ENCODE measurements at places on chromosomes 12 and 14.

DNA sequence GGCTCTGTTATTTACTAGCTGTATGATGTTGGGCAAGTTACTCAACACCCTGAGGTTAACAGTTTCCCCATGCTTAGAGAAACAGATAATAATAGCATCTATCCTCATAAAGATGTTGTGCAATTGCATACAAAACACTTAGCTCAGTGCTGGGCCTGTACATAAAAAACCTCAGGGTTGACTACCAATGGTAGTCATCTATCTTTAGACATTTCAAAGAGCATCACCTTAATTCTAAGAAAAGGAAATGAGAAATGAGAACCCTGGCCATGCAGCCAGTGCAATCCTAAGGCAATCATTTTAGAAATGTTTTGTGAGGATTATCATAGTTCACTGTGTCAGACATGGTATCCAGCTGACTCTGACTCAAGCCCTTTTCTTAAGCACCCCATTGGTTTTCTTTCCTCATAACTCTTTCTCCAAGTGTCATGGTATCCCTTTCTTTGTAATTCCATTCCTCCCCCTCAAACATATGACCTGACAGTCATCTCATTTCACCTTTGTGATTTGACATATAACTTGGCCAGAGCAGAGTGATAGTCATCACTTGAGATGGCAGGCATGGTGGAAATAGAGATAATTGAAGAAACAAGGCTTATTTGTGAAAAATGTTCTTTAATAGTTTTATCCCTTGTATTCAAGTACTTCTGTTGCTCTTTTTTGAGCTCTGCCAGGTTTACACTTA, 29.5 kb upstream of the OSBPL8 start:
- H3K27me3 ChIP-seq: no peaks in the 10 kb centered on the region
- H3K4me3 ChIP-seq: no peak overlapping the region

- peak overlapping the region; percentile 49 for H3K27ac ChIP-seq
These were observed 35.9 kb upstream of the PZP start for GRCh38 chr12:9243999-9244649.

- DNase-seq: no peak
- H3K27ac ChIP-seq: no peak overlapping the region
- H3K4me3 ChIP-seq: no peak overlapping the region
- H3K36me3 ChIP-seq: peaks cover 93% of the 10 kb centered on the region
- H3K27me3 ChIP-seq: no peaks in the 10 kb centered on the region
These were observed 15.9 kb downstream of the PYROXD1 start for GRCh38 chr12:21453312-21453852.

GRCh38 chr12:110661337-110661972, 27.5 kb downstream of the HVCN1 start:
- peak; percentile 73 for DNase-seq
- H3K27ac ChIP-seq: no peak overlapping the region
- H3K36me3 ChIP-seq: no peaks in the 10 kb centered on the region
- no peak overlapping the region for H3K4me3 ChIP-seq

- H3K4me3 ChIP-seq: no peak overlapping the region
- no peaks in the 10 kb centered on the region for H3K36me3 ChIP-seq
- H3K27ac ChIP-seq: no peak overlapping the region
- no peaks in the 10 kb centered on the region for H3K27me3 ChIP-seq
- DNase-seq: no peak
These were observed 37.9 kb downstream of the SLC38A1 start for GRCh38 chr12:46230983-46231382.

DNA sequence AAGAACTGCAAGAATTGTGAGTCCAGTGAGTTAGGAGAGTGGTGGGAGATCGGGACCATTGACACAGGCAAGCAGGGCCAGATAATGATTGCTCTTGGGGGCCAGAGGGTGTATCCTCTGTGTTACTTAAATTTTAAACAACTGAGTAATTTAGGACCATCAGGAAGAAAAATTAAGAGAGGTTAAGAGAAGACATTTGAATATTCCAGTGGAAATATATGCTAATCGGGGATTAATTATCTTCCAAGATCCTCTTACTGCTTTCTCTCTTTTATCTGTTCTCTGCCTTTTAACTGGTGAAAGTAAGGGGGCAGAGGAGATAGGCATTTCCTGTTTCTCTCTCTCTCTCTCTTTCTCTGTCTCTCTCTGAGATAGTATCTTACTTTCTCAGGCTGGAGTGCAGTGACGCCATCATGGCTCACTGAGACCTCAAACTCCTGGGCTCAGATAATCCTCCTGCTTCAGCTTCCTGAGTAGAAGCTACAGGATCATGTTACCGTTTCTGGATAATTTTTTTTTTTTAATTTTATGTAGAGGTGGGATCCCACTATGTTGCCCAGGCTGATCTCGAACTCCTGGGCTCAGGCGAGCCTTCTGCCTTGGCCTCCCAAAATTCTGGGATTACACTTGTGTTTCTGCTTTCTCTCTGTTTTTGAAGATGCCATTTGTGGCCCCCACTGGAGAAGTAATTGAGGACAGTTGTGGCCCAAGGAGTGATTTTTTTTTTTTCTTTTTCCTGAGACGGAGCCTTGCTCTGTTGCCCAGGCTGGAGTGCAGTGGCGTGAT, 85.1 kb downstream of the DIP2B start:
- H3K27ac ChIP-seq: no peak overlapping the region
- no peak for DNase-seq
- H3K4me3 ChIP-seq: no peak overlapping the region
- no peaks in the 10 kb centered on the region for H3K4me1 ChIP-seq

- DNase-seq: no peak
- H3K36me3 ChIP-seq: peaks cover 13% of the 10 kb centered on the region
- peaks cover 33% of the 10 kb centered on the region for H3K4me1 ChIP-seq
- H3K27me3 ChIP-seq: no peaks in the 10 kb centered on the region
These were observed 28.7 kb downstream of the UBE2N start for GRCh38 chr12:93413064-93413463.

DNA sequence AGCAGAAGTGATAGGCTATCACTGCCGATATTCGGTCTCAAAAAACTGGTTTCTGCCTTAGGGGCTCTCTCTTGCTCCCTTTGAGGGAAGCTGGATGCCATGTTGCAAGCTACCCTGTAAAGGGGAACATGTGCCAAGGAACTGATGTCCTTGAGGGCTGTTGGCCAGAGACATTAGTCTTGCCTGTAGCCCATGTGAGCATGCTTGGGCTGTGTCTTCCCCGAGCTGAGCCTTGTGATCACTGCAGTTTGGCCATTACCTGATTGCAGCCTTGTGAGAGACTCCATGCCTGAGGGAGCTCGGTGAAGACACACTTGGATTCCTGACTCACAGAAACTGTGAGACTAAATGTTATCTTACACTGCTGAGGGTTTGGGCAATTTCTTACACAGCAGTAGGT, 18.8 kb downstream of the RTRAF start:
- H3K27me3 ChIP-seq: no peaks in the 10 kb centered on the region
- H3K4me3 ChIP-seq: no peak overlapping the region
- H3K36me3 ChIP-seq: peaks cover 86% of the 10 kb centered on the region
- H3K27ac ChIP-seq: no peak overlapping the region

DNA sequence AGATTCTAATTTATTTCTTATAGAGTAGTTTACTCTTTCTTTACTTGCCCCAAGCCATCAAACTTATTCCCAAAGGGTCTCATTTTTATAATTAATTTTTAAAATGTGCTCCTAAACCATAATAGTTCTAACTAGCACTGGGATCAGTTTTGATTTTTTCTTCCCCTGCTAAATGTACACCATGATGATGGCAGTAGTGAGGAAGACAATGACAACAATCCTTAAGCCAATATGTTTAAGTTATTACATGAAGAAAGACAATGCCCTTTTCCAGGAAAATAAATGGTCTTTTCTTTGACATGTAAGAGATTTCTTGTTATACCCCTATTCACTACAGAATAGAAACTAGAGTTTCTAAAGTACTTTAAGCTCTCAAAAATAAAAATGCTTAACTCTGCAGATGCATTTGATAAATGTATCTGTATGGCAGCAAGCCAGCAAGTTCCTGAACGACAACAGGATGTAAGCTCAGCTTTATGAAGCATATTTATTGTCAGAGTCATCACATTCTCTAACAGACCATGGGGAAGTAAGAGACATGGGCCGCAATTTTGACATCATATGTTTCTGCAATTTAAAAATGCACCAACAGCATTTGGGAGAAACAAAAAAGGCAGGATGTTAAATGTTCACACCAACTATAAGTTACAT, 36.0 kb upstream of the SNX6 start:
- no peaks in the 10 kb centered on the region for H3K36me3 ChIP-seq
- no peak for DNase-seq
- no peaks in the 10 kb centered on the region for H3K27me3 ChIP-seq
- H3K4me1 ChIP-seq: peaks cover 5% of the 10 kb centered on the region
- no peak overlapping the region for H3K4me3 ChIP-seq
- H3K27ac ChIP-seq: no peak overlapping the region

- no peaks in the 10 kb centered on the region for H3K27me3 ChIP-seq
- no peak overlapping the region for H3K4me3 ChIP-seq
- no peak overlapping the region for H3K27ac ChIP-seq
- H3K36me3 ChIP-seq: no peaks in the 10 kb centered on the region
These were observed 454.3 kb upstream of the LMO3 start for GRCh38 chr12:17060260-17060659.

DNA sequence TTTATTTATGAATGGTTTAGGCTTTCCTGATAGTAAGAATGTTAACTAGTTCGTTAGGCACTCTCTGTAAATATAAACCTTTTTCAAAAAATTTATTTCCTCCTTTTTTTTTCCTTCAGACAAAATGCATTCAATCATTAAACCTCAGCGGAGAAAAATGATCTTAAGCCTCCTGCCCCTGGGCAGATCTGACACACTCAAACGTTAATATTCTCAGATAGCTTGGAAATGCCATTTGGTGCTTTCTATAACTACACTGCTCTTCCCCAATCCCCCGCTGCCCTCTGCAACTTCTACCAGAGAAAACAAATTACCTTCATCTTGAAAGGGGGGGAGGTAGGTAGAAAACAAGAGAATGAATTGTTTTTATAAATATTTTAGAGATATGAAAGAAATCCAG, 521.2 kb downstream of the MED13L start:
- no peak for DNase-seq
- no peaks in the 10 kb centered on the region for H3K36me3 ChIP-seq
- peaks cover 10% of the 10 kb centered on the region for H3K27me3 ChIP-seq
- H3K4me1 ChIP-seq: peaks cover 5% of the 10 kb centered on the region
- H3K4me3 ChIP-seq: no peak overlapping the region

DNA sequence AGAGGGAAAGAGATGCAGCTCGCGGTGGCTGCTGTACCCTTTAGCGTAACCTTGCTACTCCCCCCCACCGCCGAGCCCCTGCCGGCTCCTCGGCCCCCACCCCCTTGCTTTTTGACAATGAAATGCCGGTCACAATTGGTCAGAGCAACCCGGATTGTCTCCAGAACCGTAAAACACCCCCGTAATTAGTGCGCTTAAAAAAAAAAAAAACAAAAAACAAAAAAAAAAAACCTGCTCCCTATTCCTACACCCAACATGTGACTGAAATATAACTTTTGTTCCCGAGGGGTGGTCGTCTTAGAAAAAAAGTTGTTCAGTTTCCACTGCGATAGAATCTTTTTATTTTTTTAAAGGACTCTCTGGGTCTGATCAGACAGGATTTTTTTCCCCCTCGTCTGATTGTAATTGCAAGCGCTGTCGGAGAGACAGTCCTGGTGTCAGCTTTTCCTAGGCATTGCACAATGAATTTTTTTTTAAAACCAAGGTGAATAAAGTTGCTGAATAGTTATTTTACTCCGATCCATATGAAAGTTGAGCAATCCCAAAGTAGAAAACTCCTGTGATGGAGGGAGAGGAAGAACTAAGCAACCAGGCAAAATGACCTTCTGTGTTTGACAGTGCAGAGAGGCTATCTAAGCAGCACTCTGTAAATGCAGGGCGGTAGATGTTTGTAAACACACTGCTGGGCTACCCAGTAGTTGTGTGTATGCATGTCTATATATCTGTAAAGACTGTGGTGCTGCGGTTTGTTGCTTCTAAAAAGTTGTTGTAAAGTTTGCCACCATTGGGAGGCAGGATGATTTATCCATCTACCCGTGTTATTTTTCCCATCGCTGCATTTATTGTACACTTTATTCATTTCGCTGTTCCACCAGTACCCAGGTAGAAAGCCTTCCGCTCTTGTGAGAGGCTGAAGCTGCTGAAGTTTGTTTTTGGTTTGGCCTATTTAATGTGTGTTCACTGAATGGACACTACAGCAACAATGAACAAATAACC, 1.1 kb downstream of the ETV6 start:
- H3K4me1 ChIP-seq: peaks cover 33% of the 10 kb centered on the region
- DNase-seq: no peak
- H3K36me3 ChIP-seq: no peaks in the 10 kb centered on the region
- peak overlapping the region; percentile 85 for H3K4me3 ChIP-seq

DNA sequence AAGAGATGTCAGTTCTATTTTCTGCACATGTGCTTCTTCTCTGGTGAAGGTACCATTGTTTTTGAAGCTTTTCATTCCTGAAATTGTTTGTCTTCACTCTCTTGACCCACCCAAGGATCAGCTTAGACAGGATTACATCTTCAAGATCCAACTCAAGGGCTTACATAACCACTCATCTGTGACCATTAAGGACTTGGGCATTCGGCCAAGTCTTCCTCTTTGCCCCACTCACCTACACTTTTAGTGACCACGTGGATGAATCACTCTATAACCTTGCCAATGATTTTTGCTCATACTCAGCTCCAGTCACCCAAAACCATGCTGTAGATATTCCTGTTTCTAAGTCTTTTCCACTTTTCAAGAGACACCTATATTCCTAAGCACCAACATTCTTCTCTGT, 36.5 kb upstream of the SSTR1 start:
- no peak for DNase-seq
- no peak overlapping the region for H3K4me3 ChIP-seq
- H3K27ac ChIP-seq: no peak overlapping the region
- no peaks in the 10 kb centered on the region for H3K4me1 ChIP-seq
- H3K27me3 ChIP-seq: no peaks in the 10 kb centered on the region
- no peaks in the 10 kb centered on the region for H3K36me3 ChIP-seq

Measured in upper lobe of right lung (tissue), 1 donor.